MM.1S (cell line): ENCODE measurements at places on chromosomes 7 and 10.

DNA sequence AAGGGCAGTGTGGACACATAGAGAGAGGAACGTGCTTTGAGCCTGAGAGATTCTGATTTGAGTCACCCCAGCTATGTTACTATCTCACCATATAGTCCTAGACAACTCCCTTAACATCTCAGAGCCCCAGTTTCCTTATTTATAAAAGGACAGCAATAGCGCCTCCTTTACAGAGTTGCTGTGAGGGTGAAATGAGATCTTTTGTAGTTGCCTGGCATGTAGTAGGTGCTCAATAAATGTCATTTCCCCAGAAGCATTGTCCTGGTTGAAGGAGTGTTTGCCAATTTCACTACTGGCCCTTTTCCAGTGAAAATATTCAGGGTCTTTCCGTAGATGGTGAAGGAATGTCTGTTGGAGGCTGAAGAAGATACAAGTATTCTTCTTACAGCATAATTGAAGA lies 51.3 kb upstream of the FAM180A start:
- DNase-seq = no peak

DNA sequence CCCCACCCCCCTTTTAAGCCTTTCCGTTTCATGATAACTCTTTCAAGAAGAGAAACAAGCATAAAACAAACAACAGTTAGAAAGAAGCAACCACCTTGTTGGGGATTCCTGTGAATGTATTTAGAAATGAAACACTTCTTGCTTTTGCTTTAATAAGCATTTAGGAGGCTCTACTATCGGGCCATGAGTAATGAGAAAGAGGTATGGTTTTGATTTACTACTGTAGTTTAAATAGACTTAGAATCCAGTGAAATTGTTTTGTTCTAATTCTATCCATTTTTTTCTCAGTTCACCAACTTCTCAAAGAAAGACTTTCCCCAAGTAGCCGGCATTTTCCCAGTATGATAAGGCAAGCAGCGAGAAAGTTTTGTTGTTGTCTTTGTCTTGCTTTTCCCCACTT lies 168.7 kb upstream of the HABP2 start:
- DNase-seq = no peak

DNA sequence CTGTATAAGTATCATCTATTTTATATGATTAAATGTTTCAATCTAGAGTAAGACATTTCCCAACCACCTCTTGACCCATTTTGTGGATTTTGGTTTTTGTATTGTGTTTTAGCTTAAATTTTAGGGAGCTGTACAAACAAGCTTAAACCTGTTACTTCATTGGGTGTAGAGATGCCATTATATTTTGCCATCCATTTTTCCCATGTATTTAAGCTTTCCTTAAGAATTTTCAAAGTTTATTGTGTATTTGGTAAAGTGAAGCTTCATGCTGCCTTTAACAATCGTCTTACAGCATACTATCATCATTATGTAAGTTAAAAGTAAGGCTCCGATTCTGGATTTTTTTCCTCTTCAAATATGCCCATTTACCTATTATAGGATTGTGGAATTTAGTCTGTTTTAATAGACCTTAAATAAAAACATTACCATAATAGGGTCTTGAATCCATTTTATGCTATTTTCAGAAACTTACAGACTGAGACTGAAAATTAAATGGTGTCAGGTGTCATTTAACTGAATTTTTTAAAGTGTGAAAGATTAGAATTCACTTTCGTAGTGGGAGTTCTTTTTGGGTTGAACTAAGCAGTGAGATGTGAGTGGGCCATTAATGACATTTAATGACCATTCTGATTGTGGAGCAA lies 2.2 kb downstream of the KMT2E start:
- no peak for DNase-seq

DNA sequence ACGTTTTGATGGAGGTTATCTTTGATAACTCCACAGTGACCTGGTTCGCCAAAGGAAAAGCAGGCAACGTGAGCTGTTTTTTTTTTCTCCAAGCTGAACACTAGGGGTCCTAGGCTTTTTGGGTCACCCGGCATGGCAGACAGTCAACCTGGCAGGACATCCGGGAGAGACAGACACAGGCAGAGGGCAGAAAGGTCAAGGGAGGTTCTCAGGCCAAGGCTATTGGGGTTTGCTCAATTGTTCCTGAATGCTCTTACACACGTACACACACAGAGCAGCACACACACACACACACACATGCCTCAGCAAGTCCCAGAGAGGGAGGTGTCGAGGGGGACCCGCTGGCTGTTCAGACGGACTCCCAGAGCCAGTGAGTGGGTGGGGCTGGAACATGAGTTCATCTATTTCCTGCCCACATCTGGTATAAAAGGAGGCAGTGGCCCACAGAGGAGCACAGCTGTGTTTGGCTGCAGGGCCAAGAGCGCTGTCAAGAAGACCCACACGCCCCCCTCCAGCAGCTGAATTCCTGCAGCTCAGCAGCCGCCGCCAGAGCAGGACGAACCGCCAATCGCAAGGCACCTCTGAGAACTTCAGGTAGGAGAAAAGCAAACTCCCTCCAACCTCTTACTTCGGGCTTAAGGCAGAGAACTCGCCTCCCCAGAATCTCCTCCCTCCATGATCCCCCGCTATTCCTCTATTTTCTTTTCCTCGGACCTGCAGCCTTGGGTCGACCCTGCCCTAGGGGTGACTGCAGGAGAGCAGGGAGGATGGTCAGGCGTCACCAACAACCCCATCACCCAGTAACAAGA lies at the start of gene SERPINE1:
SERPINE1 (plus strand) TSS at position 454 of the 809 bp plus-strand sequence. CDS start 1,290 bp downstream, outside the sequence.
- peak; percentile 46 for DNase-seq

DNA sequence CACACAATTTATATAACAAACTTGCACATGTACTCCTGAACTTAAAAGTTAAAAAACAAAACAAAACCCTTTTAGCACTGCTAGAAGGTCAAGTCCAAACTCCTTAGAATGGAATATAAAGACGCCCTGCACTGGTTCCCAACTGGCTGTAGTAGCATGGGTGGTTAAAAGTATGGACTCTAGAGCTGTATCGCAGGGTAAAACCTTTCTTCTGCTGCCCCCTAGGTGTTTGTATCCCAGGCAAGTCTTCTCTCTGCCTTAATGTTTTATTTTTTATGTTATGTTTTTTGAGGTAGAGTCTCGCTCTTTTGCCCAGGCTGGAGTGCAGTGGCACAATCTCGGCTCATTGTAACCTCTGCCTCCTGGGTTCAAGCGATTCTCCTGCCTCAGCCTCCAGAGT lies 35.2 kb downstream of the LSMEM1 start:
- DNase-seq = no peak

DNA sequence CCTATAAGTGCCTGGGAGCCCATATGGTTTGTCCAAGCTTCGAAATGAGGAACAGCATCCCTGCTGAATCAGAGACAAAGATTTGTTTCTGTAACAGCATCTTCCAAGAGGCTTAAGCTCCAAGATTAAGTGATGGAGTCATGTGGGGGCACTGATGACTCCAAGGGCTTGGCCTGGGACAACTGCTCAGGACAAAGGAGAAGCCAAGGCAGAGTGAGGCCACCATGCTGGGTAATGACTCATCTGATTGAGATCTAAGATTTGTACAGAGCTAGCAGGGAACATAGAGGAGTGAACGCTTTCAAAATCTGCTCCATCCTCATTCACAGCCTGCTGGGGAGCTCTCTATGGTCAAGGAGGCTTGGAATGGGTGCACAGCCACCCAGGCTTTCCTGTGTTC lies 49.3 kb downstream of the C10orf120 start:
- no peak for DNase-seq
